ENCODE measurements at places on chromosomes 7 and 10.

DNA sequence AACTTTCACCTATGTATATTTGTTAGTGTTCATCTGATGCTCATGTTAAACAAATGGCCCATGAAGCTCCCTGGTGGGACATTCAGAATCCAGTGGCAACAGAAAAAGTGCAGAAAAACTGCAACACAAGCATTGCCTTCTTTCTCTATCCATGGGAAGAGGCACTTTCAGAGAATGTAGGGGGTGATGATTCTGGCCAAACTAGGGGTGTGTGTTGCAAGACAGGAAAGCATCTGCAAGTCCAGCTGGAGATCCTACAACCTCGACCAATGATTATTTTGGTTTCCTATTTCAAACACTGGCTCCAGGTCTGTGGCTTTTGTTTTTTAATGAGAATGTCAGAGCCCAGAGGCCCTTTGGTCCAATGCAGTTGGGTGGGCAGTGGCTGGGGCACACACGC is 198.7 kb downstream of the CXCL12 start:
- no peak for DNase-seq

DNA sequence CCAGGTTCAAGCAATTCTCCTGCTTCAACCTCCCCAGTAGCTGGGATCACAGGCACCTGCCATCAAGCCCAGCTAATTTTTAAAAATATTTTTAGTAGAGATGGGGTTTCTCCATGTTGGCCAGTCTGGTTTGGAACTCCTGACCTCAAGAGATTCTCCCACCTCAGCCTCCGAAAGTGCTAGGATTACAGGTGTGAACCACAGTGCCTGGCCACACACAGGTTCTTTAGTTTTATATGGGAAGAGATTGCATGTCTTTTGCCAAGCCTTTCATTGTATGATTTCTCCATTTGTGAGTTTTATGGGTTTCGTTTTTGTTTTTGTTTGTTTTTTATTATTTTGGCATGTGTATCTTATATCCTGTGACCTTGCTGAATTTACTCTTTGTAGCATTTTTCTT is 40.9 kb downstream of the C1GALT1 start:
- DNase-seq, result no peak

- DNase-seq, result no peak
Measured at GRCh38 chr10:86506499-86506898, 15.1 kb downstream of the WAPL start.

DNA sequence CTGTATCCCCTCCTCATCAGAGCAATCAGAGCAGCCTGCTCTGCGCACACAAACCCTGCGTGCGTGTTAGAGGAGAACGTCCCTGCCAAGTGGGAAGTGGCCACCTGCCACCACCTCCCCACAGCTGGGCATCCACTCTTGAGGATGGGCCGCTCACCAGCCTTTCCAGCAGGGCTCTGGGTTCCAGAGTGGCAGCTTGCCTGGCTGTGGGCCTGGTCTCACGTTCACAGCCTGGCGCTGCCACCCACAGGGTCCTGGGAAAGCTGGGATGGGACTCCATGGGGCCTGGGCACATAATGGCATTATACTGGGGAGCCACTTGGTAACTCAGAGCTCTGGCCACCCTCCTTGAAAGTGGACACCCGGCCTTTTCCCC is 151.1 kb upstream of the PPP2R2D start:
- no peak for DNase-seq

DNA sequence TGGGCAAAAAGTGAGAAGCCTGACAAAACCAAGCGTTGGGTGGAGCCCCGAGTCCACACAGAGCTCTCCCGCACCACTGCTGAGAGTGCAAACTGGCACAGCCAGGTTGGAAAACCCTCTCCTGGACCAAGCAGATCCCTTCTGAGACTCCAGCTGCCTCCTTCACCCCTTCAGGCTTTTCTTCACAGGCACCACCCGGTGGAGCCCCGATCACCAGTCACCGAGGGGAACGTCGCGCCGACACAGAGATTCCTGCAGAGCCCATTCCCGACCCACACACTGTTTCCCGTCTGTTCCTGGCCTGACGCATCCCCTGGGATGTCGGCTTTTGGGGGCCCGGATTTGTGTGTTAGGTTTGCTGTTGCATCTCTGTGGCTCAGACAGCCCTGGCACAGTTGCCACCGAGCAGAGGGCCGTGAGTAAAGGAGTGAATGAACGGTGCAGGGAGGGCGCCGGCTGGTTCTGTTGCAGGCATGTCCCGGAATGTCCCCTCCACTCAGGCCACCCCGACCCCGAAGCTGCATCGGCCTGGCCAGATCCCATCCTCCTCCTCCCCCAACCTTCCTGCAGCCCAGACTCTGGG is 51.0 kb upstream of the INPP5A start:
- DNase-seq, result no peak

GRCh38 chr10:121862649-121863048 is 65.2 kb downstream of the ATE1 start:
- no peak for DNase-seq

- DNase-seq, result no peak
Measured at GRCh38 chr10:118171861-118172260, 125.1 kb upstream of the RAB11FIP2 start.

DNA sequence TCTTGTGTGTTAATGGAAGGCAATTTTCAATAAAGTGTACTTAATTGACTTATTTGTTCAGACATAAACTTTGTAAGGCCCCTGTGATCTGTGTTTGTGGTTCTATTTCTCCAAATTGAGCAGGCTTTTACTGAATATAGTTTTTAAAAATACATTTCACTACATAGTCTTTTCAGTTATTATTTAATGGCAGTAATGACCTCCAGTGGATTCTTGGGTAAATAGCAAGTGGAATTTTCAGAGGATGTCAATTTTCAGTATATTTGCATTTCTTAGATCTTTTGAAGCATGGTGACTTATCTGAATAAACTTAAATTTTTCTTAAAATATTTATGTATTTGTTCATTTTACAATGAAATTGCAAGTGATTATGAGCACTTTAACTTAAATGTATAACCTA is 203.1 kb upstream of the PCLO start:
- no peak for DNase-seq

DNA sequence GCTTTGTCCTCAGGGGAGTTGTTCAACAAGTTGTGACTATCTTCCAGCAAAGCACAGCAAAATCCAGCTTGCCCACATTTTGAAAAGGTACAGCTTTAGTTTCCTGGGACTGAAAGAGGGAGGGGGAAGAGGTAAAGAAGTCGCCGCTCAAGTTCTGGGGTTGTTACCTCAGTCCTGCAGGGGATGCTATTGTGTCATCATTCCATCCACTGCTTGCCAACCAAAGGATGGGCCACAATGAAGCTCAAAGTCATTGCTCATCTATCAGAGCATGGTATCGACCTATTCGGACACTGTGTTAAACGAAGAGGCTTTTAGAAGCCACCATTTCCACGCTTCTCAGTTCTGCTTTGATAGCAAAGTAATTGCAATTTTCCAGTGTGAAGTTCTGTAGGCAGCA is 34.3 kb downstream of the NPY start:
- no peak for DNase-seq

GRCh38 chr7:39414224-39415035 is 151.8 kb upstream of the YAE1 start:
- DNase-seq, result no peak

DNA sequence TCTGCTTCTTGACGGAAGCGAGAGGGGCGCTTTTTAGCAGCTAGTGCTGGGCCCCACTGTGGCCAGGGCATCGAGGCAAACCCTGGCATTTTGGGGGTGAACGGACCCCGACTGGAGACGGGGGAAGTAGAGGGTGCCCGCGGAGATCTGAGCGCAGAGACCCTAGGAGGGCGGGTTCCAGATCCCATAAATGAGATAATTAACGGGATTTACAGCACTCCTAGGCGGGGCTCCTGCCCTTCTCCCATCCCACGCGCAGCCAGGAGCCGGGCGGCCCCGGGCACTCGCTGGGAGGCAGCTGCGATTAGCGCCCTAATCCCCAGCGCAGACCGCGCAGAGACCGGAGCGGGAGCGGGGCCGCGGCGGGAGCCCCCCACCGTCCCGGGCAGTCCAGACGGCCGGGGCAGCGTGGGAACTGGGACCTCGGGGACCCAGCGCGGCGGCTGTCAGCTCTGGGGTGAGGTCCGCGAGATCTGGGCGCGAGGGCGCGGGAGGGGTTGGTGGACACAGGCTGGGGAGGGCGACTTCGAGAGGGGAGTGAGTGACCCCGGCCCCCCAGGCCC is 735 bp downstream of the JCAD start:
- no peak for DNase-seq

- no peak for DNase-seq
Measured at GRCh38 chr10:7512487-7512886, 101.7 kb upstream of the SFMBT2 start.

DNA sequence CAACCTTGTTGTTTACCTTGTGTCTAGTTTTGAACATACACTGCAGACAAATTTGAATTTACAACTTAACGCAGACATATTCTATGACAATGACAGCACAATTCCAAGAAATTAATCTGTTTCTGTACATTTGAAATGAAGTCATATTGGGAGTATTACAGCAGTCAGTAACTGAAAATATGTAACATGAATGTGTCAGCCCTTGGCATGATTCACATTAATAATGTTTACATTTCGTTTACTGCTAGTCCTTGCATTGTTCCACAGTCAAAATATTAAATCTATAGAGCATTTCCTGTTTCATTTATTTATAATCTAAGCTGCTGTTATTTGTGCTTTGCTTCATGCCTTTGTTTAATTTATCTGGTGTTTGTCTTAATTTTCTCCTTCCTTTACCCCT is 80.4 kb downstream of the NOC3L start:
- no peak for DNase-seq

DNA sequence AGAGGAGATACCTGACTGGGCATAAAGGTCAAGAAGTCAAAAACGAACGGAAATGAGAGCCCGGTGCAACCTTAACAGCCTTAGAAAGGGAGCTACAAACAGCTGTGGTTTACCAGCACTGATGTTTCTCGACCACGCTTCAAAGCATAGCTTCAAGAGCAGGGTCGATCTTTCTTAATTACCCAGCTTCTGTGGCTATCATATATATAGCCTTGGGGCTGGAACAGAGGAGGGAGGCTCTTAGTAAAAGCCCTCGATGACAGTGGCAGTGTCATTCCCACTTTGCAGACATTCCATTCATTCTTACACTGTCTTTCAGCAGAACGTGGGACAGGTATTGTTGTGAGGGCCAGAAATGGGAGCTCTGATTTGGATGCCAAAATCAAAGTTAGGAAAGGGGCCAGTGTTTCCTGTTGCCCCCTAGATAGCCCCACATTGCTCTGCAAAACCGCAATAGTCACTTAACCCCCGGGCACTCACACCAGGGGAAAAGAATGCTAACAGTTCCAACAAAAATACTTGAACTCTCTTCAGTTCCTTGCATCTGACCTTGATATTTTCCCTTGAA is 141.5 kb downstream of the MTPAP start:
- no peak for DNase-seq

- no peak for DNase-seq
Measured at GRCh38 chr10:75612904-75613684, 181.7 kb downstream of the LRMDA start.

- no peak for DNase-seq
Measured at GRCh38 chr10:176677-177076, 41.4 kb downstream of the ZMYND11 start.

GRCh38 chr10:63344269-63344668 is 121.5 kb downstream of the JMJD1C start:
- DNase-seq, result no peak

GRCh38 chr10:78829565-78829964 is 239.2 kb upstream of the ZMIZ1 start:
- DNase-seq, result no peak

DNA sequence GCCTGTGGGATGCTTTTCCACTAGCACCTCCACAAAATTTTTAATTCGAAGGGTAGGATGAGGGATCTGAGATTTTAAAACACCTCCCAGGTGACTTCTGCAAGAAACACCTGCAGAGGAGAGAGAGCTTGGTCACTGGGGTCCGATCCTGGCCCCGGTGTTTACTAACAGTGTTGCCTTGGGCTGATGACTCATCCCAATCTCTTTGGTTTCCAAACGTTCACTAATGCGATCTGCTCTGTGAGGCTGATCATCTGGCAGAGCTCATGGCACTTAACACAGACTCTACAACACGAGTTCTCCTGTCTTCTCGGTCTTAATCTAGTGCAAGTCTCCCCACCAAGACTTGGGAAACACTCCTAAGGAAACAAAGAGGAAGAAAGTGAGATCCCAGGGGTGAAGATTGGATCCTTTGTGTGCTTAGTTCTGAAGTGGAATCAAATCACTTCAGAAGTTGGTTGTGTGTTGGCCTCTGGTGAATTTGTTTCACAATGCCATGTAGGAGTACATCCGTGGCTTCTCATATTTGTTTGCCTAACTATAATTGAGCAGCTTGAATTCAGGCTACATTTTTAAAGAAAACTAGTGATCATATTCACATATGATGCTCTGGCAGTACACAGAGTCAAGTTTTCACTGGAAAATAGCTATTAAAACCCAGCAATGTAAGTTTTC is 407.9 kb downstream of the NRG3 start:
- no peak for DNase-seq

- DNase-seq, result no peak
Measured at GRCh38 chr10:111098679-111099437, 22.0 kb downstream of the ADRA2A start.

DNA sequence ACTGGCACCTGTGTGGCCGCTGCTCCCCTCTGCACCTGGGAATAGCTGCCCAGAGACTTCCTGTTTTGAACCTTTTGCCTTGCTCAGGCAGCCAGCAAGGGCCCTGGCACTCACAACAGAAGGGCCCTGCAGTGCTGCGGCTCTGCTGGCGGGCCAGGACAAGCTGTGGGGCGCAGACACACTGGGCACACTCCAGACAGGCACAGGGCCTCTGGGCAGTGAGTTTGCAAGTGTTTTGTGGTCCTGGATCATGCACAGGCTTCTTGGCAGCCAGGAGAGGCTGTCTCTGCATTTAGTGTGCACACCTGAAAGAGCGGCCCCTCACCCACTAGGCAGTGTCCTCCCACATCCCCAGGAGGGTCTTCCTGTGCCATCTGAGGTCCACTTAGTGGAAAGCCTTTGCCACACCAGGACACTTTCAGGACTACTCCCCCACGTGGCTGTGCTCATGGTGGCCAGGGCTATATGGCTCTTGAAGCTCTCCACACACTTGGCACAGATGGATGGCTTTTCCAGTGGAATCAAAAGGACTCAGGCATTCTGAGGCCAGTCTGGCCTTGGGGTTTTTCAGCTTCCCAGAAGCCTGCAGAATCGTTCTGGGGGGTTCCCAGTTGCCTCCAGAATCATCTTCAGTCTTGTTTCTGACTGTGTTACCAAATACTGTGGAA is 5.0 kb upstream of the ATP6V0E2 start:
- no peak for DNase-seq

GRCh38 chr7:135459076-135459475 is 50.8 kb downstream of the CNOT4 start:
- DNase-seq, result no peak

GRCh38 chr10:96287392-96288105 is 16.2 kb upstream of the BLNK start:
- no peak for DNase-seq

- DNase-seq, result no peak
Measured at GRCh38 chr7:112898432-112899290, 108.5 kb upstream of the TMEM168 start.
